Endothelial cell of umbilical vein (primary cell): ENCODE measurements at places on chromosomes 1 and 21. TPM values are rescaled to one million over a fixed set of nuclear protein-coding genes. Genes with fewer than 3 reads are reported as not detected.

GRCh38 chr21:45551316-45551715 lies 9.1 kb upstream of the SLC19A1 start:
- no peak overlapping the region for H3K4me3 ChIP-seq
- peak; percentile 91 for DNase-seq
- peaks cover 28% of the 10 kb centered on the region for H3K4me1 ChIP-seq
- H3K27me3 ChIP-seq: no peaks in the 10 kb centered on the region
- H3K36me3 ChIP-seq: no peaks in the 10 kb centered on the region

- peaks cover 56% of the 10 kb centered on the region for H3K27me3 ChIP-seq
- no peaks in the 10 kb centered on the region for H3K36me3 ChIP-seq
- DNase-seq: no peak
Measured at GRCh38 chr1:203362720-203363025, 11.8 kb upstream of the FMOD start.

Gene DDAH1
- 72.0 and 75.2 TPM in 2 replicates for total RNA-seq

- H3K4me1 ChIP-seq: peaks cover 32% of the 10 kb centered on the region
- H3K27ac ChIP-seq: no peak overlapping the region
- H3K27me3 ChIP-seq: no peaks in the 10 kb centered on the region
- no peak overlapping the region for H3K4me3 ChIP-seq
- H3K36me3 ChIP-seq: no peaks in the 10 kb centered on the region
- DNase-seq: no peak
Measured at GRCh38 chr1:50975436-50975835, 5.4 kb downstream of the CDKN2C start.

DNA sequence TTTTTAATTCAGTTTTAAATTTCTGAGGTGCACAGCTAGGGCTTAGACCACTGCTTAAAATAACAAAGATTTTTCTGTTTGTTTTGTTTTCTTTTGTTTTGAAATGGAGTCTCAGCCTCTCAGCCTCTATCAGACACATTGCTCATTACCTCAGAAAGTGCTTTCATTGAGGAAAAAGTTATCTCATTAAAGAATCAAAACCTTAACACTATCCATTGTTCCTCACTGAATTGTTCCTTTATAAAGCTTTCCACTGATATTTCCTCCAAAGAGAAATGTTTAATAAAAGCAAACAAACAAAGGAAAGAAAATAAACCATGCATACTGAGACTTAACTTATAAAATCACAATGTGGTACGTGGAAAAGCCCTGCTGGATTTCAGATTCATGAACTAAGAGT lies 63.8 kb downstream of the SIPA1L2 start:
- H3K27me3 ChIP-seq: no peaks in the 10 kb centered on the region
- H3K4me3 ChIP-seq: no peak overlapping the region
- peak; percentile 60 for DNase-seq
- H3K4me1 ChIP-seq: peaks cover 12% of the 10 kb centered on the region
- H3K27ac ChIP-seq: no peak overlapping the region

GRCh38 chr1:30111431-30111830 lies 612.0 kb downstream of the MATN1 start:
- no peak overlapping the region for H3K4me3 ChIP-seq
- peaks cover 1% of the 10 kb centered on the region for H3K27me3 ChIP-seq
- H3K27ac ChIP-seq: no peak overlapping the region
- DNase-seq: peak; percentile 18
- H3K4me1 ChIP-seq: no peaks in the 10 kb centered on the region
- H3K36me3 ChIP-seq: no peaks in the 10 kb centered on the region

Gene ARTN
- 0.18 and 0.48 TPM in 2 replicates for total RNA-seq
